Subcutaneous preadipocyte (primary cell): ENCODE measurements at places on chromosomes 3 and 15. TPM values are rescaled to one million over a fixed set of nuclear protein-coding genes. Genes with fewer than 3 reads are reported as not detected.

SMAD6 gene
- total RNA-seq: 7.7 and 13.9 TPM in 2 replicates

ISG20 gene
- total RNA-seq: 2.2 and 4.8 TPM in 2 replicates

AP3B2 gene
- total RNA-seq: under 0.01 TPM in 2 replicates

SST gene
- total RNA-seq: not detected in 2 replicates

BTLA gene
- total RNA-seq: not detected in 2 replicates

SMCO1 gene
- under 0.01 TPM in 1 of 2 replicates, not detected in the other for total RNA-seq

MLH1 gene
- total RNA-seq: 51.1 and 67.8 TPM in 2 replicates

PLD1 gene
- 7.7 and 10.6 TPM in 2 replicates for total RNA-seq
